ENCODE measurements at places on chromosomes 1 and 21. TPM values are rescaled to one million over a fixed set of nuclear protein-coding genes. Genes with fewer than 3 reads are reported as not detected.

DNA sequence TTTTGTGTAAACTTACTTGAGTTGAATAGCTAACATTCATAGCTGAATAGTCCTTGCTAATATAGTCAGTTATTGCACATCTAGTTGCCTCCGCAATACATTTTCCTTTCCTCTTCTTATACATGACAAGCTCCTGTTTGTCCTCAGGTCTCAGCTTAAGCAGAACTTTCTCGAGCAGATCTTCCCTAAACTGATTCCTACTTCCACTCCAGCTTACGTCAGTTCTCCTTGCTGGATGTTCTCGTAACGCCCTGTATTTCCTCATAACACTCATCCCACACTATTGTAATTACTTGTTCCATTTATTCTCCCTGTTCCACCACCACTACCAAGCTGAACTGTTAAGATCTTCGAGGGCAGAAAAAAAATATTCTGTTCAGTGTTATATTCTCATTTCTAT is 15.1 kb upstream of the OMA1 start:
- H3K27ac ChIP-seq: no peak overlapping the region
- no peaks in the 10 kb centered on the region for H3K36me3 ChIP-seq
- H3K4me1 ChIP-seq: no peaks in the 10 kb centered on the region
- DNase-seq: no peak
- no peaks in the 10 kb centered on the region for H3K27me3 ChIP-seq
- no peak overlapping the region for H3K4me3 ChIP-seq

- H3K27me3 ChIP-seq: no peaks in the 10 kb centered on the region
- peaks cover 29% of the 10 kb centered on the region for H3K4me1 ChIP-seq
- no peak for DNase-seq
- peak overlapping the region; percentile 81 for H3K27ac ChIP-seq
- no peak overlapping the region for H3K4me3 ChIP-seq
Observed at GRCh38 chr1:3504822-3505153, 50.3 kb downstream of the ARHGEF16 start.

DNA sequence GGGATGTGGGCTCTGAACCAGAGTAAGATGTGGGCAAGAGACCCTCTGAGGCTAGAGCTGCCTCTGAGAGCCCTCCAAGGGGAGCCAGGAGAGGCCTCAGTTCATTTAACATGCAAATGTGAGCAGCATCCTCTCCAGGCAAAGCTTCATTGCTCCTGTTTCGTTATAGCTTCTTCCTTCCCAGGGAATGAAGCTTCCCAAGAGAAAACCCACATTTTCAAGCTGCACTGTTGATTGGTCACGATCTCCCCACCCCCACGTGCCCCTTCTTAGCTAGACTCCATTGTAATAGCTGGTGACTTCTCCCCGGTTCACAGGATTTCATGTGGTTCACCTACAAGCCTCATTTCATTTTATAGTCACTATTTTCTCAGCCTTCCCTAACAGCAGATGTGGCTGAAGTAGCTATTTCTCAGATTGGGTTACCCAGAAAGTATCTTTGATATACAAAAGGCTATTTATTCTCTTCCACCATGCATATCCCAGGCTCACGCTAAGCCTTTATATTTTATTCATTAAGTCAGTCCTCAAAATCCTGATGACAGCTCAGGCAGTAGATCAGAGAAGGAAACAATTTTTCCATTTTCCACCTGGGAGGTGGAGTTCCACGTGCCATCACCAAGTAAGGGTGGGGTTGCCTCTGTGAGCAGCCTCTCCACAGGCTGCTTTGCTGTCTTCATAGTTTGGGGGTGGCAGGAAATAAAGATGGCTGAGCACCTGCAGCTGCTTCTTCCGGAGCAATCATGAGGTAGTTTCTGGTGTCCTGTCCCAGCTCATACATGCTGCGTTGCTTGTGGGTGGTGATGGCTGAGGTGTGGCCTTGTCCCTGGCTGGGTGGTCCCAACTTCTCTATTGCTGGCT is 178.3 kb upstream of the RAB4A start:
- no peaks in the 10 kb centered on the region for H3K27me3 ChIP-seq
- H3K36me3 ChIP-seq: no peaks in the 10 kb centered on the region
- H3K27ac ChIP-seq: peak overlapping the region; percentile 64
- no peak overlapping the region for H3K4me3 ChIP-seq

GRCh38 chr1:232596666-232597303 is 33.1 kb downstream of the SIPA1L2 start:
- H3K36me3 ChIP-seq: no peaks in the 10 kb centered on the region
- no peak for DNase-seq
- H3K4me3 ChIP-seq: no peak overlapping the region
- H3K4me1 ChIP-seq: peaks cover 19% of the 10 kb centered on the region

GRCh38 chr1:37673920-37674319 is 18.4 kb upstream of the CDCA8 start:
- no peaks in the 10 kb centered on the region for H3K27me3 ChIP-seq
- no peaks in the 10 kb centered on the region for H3K36me3 ChIP-seq
- no peaks in the 10 kb centered on the region for H3K4me1 ChIP-seq
- no peak overlapping the region for H3K27ac ChIP-seq
- no peak for DNase-seq

GRCh38 chr1:115453666-115454065 is 115.6 kb upstream of the NGF start:
- no peaks in the 10 kb centered on the region for H3K36me3 ChIP-seq
- H3K4me1 ChIP-seq: peaks cover 8% of the 10 kb centered on the region
- no peak overlapping the region for H3K4me3 ChIP-seq

- DNase-seq: no peak
- peaks cover 12% of the 10 kb centered on the region for H3K4me1 ChIP-seq
- no peaks in the 10 kb centered on the region for H3K36me3 ChIP-seq
Observed at GRCh38 chr1:234212764-234213657, 160.2 kb upstream of the COA6 start.

DNA sequence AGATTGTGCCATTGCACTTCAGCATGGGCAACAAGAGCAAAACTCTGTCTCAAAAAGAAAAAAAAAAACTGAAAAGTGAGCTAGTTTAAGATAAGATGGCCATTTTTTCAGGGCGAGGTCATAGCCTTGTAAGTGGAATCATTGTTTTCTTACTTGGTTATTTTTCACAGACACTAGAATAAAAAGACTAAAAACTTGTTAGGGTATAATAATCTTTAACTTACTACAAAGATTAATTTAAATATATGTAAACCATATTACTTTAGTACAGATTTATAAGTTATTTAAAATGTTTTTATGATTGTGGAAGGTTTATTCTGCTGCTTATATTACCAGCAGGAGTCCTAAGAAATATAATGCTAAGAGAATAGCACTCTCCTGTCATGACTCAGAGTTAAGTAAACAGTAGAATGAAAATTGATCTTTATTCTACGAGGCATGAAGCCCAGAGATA is 23.5 kb downstream of the ANGPTL1 start:
- no peaks in the 10 kb centered on the region for H3K4me1 ChIP-seq
- no peak overlapping the region for H3K27ac ChIP-seq
- H3K36me3 ChIP-seq: no peaks in the 10 kb centered on the region

DNA sequence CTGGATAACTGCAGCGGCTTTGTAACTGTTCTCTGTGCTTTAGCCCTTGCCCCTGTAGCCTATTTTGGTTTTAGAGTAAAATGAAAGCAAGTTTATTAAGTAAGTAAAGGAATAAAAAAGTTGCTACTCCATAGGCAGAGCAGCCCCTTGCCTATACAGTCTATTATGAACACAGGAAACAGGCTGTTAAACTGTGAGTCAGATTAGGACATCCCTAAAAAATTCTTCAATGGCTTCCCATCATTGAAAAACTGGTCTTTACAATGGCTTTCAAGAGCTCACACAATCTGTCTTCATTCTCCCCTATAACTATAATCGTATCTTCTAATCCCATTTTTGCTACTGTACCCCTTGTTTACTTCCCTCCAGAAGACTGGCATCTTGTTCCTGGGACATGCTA is 43.0 kb downstream of the ATG4C start:
- no peak overlapping the region for H3K4me3 ChIP-seq
- no peaks in the 10 kb centered on the region for H3K36me3 ChIP-seq
- no peak for DNase-seq
- H3K4me1 ChIP-seq: no peaks in the 10 kb centered on the region

DNA sequence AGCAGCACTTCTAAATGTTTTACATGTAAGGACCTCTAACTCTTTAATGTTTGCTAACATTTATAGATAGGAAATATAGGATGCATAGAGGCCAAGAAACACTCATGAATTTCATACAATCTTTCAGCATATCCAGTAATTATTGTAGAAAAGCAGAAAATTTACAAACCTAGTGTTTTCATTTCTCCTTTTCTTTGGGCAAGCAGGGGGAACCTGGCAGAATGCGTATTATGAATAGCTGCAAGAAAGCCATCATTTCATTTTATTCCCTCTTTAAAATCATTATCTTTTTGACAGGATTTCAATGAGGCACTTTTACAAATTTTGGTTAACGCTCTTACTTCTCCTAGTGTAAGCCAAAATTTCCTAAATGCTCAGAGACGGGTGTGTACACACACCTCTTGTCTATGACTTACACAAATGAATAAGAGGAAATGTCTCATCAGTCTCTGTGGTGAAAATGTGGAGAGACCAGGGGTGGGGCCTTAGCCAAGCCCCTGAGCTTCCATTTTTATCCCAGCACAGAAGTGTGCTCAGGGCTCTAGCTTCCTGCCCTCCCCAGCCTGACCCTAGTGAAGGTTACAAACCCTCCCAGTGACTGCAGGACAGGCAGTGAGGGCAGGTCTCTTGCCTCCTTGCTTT is 91.6 kb downstream of the LRRC8C start:
- no peaks in the 10 kb centered on the region for H3K4me1 ChIP-seq
- no peak overlapping the region for H3K4me3 ChIP-seq
- no peaks in the 10 kb centered on the region for H3K27me3 ChIP-seq
- no peaks in the 10 kb centered on the region for H3K36me3 ChIP-seq

PERM1 gene
- 0.54 TPM for total RNA-seq

SH2D1B gene
- not detected for total RNA-seq

KMO gene
- 0.81 TPM for total RNA-seq

ANXA9 gene
- not detected for total RNA-seq
